Activated CD4-positive, alpha-beta T cell treated with anti-CD3 and anti-CD28 coated beads, Interleukin-2, amount 10 ng/mL, durations not matched to agents 24 days and 14 days (primary cell): ENCODE measurements at places on chromosomes 3 and 15. TPM values are rescaled to one million over a fixed set of nuclear protein-coding genes. Genes with fewer than 3 reads are reported as not detected.

- no peak for DNase-seq
These were observed 29.7 kb downstream of the TJP1 start for GRCh38 chr15:29792426-29793159.

DNA sequence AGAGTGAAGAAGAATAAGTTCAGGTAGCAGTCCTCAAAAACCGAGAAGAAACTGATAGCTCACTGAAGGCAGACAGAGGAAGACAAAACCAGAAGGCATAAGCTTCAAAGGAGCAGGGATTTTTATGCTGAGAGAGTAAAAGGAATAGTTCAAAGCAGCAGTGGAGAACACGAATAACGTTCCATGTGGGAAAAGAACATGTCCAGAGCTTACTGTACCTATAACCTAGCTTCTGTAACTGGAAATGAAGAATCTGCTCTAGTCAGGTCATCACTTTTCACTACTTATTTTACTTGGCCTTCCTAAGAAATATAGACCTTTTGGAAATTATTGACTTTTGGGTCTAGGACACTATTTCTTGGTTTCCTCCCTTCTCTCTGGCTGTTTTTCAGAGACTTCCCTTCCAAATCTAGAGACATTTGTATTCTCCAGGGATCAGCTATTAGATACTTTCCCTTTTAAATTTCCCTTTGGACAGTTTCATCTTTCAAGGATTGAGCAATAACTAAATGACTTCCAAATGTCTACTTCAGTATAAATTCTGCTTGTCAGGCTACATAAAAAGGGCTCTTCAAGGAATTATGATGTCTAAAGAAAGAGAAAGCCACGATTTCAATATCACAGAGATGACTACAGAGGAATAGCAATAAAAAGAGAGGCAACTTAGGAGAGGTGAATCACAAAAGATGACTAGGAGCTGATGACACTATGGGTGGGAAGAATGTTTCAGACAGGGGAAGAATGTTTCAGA, 46.7 kb downstream of the UBE3A start:
- DNase-seq, result no peak

THRB gene
- not detected in 2 replicates for total RNA-seq

DNA sequence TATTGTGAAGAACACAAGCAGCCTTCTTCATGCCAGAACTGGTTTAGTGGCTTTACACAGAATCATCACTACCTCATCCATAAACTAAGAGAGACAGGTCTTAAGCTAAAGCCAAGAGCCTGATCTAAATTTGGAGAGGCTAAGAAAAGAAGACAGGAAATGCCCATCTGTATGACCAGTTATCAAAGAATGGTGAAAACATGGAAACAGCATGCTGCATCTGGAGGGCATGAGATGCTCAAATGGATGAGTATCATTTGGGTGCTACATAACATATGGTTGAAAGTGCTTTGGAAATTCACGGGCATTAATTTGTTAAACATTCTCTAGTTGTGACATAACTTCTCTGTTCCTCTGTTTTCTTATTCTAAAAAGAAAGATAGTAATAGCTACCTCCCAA, 112.5 kb downstream of the CPNE4 start:
- no peak for DNase-seq

GRCh38 chr3:132870541-132870940, 148.3 kb upstream of the NPHP3 start:
- DNase-seq, result no peak

DNA sequence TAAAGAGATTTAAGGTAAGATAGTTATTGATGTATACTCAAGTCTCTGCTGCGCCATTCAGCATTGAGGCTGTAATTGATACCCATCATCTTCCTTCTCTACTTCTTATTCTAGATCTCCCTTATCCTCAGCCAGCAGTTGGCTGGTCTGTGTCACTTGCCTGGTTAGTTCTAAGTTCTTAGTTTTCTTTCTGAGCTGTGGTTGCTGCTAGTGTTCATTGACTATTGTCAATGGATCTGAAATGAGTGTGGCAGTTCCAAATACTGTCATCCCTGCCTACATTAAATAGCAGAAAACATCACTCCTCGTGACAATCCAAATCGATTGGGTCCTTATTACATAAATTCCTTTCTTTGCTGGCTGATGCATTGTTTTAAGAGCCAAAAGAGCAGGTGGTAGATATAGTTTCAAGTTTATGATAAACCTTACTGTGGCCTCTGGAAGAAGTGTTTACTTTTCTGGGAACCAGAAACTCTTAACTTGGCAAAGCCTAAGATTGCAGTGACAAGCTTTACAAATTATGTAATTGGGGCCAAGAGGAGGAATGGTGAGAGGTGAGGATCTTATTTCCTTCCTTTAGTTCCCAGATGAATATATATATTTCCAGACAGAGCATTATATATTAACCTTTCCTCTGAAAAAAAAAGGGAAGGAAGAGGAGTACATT, 168.0 kb downstream of the GMNC start:
- no peak for DNase-seq

DNA sequence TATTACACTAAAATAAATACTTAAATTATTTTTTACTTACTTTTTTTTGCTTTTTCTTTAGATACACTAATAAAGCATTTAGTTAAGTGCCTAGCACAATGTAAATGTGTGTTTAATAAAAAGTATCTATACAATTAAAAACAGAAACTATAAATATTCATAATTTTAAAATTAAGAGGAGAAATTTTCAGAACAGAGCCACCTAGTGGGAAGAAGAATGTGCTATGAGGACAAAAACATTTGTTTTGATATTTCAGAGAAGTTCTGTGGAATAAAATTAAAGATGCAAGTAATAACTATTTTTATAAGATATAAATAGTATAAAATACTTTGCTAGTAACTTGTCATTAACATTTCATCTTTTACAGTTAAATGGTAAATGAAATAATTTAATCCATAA, 33.6 kb upstream of the PLSCR5 start:
- no peak for DNase-seq

GRCh38 chr15:51303462-51303980, 34.9 kb downstream of the CYP19A1 start:
- DNase-seq, result no peak
